Pons (tissue), 1 donor: ENCODE measurements at places on chromosomes 12 and 14.

DNA sequence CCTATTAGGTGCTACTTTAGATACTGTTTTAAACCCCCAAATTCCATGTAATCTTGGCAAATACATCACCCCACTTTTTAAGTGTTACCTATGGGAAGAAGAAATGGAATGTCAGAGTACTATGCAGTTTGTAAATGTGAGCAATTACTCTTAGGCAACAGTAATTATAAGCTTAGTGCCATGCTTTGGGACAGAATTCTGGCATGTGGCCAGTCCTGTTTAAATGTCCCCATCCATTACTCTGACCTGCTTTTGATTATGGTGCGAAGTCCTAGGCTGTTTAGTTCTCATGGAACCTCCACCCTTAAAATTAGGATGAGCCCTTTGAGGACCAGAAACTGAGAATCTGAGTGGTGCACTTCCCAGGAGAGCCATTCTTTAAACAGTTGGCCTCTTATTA is 321.4 kb upstream of the RGS6 start:
- DNase-seq: no peak

DNA sequence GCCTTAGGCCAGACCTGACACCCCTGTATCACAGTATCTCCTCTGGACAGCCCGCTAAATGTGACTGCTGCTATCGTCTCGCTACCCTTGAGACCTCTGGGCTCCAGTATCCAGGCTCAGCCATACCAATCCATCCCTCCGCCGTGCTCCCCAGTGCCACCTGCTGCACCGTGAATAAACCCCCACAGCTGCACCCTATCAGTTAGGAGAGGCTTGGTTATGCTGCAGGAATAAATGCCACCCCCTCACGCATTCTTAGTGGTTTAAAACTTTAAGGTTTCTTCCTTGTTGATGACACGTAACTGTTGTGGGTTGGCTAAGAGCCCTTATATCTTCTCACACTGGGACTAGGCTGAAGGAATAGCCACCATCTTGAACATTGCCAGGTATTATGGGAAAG is 12.1 kb downstream of the CCDC63 start:
- DNase-seq: no peak

GRCh38 chr12:124510301-124510970 is 57.0 kb downstream of the NCOR2 start:
- peak; percentile 78 for DNase-seq

DNA sequence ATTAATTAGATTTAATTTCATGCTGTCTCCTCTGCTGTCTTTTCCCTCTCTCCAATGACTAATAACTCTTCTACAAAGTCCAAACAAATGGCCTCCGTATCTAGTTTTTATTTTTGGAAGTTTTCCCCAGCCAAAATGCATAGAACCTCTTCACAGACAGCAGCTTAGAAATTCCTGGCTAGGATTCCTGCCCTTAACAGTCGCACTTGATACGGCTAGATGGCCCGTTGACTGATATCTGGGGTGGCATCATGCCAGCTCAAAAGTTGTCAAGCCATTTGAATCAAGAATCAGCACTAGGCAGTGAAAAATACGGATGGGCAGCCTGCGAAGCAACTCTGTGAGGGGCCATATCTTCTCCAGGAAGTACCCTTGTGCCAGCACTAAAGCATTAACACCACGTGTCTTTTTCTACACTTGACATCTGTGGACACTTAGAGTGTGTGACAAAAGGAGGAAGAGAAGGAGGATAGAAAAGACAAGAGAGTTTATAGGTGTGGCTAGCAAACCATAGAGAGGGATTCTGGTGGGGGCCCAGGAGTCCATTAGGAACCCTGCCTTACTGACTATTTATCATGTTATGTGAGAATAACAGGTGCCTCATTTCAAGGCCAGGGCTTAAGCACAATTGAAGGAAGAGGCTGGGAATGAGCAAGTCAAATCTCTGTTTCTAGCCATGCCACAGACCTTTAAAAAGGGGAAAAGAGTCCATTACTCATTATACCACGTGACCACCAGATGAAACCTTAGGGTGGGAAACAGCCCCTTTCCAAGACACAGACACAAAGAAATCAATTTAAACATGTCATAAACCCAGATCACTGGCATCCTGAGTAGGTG is 39.2 kb upstream of the KRR1 start:
- DNase-seq: no peak

- DNase-seq: no peak
These were observed 7.1 kb downstream of the ETV6 start for GRCh38 chr12:11656550-11656949.

- no peak for DNase-seq
These were observed 352.3 kb downstream of the EGLN3 start for GRCh38 chr14:33598582-33598981.

GRCh38 chr14:30142216-30142615 is 214.6 kb upstream of the PRKD1 start:
- no peak for DNase-seq

DNA sequence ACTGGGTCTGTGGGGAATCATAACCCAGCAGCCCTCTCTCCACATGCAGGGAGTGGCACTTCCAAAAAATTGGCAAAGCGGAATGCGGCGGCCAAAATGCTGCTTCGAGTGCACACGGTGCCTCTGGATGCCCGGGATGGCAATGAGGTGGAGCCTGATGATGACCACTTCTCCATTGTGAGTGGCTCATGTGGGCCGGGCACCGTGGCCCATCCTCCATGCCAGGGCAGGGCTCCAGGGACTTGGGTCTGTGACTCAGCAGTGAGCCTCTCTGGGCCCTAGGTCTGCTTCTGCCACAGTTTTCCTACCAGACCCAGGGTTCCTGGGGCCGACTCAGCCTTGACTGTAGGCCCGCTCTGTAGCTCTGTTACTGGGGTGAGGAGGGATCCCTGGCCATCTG is 2.2 kb downstream of the NPFF start:
- DNase-seq: no peak

GRCh38 chr12:2137711-2138110 is 84.9 kb downstream of the CACNA1C start:
- DNase-seq: no peak

GRCh38 chr14:61749264-61749663 is 13.0 kb upstream of the SNAPC1 start:
- DNase-seq: no peak

DNA sequence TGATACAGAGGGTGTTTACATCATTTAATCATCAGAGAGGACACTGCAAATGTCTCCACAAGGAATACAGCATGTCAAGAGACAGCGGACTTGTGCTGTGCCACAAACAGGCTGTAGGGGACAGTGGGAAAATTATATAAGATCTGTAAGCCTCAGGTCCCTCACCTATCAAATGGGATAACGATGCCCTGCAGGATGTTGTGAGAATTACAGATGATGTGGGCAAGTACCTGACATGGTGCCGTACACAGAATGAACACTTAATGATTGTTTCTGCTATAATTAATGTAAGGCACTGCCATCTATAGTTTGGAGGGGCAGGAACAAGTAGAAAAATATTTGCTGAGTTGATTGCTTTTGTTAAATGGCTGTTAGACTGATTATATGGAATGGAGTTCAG is 81.9 kb upstream of the GTF2A1 start:
- no peak for DNase-seq

DNA sequence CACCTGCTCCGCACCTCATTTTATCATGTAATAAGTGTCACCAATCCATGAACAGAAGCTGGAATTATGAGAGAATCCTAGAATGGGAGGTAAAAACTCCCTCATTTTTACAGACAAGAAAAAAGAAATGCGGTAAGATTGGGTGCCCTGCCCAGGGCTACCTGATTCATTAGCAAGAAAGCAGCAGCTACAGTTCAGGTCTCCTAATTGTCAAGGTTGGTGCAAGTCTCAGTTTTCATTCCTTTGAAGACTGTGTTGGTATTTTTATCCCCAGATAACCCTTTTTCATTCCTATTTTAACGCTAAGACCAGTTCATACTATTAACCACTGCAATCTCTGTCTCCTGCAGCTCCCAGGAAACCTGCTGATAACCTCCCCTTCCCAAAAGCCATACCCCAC is 6.9 kb downstream of the DUSP6 start:
- DNase-seq: no peak

DNA sequence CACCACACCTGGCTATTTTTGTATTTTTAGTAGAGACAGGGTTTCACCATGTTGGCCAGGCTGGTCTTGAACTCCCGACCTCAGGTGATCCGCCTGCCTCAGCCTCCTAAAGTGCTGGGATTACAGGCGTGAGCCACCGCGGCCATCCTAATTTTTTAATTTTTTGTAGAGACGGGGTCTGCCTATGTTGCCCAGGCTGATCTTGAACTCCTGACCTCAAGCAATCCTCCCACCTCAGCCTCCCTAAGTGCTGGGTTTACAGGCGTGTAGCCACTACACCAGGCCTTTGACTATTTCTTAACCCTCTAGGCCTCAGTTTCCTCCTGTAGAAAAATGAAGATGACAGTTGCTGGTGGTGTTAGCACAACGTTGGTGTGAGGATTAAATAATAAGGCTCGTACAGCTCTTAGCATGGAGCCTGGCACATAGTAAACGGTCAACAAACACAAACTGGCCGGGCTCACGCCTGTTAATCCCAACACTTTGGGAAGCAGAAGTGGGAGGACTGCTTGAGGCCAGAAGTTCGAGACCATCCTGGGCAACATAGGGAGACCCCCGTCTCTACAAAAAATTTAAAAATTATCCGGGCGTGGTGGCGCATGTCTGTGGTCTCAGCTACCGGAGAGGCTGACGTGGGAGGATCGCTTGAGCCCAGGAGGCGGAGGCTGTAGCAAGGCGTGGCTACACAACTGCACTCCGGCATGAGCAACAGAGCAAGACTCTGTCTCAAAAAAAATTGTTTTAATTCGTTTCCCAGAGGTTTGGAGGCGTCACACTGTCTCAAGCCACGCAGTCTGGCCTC is 979 bp downstream of the DDX54 start:
- no peak for DNase-seq

- DNase-seq: no peak
These were observed 1228.2 kb upstream of the TMEM132C start for GRCh38 chr12:127038761-127039160.

- no peak for DNase-seq
These were observed 32.3 kb downstream of the FRS2 start for GRCh38 chr12:69502345-69503081.

DNA sequence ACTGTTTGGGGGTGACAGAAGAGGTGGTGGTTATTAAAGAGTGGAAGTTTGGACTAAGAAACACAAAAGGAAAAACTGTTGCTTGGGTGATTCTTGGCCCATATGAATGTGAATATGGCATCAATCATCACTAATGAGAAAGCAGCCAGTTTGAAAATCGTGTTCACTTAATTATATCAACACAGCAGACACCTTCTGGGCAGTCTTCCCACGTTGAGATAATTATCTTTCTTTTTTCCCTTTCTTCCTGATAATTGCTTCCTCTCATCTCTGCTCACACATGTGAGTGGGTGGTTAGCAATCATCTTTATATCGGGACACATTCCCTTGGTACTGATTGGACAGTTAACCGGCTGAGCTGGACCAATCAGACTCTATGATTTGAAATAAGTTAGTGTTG is 539.7 kb downstream of the AACS start:
- no peak for DNase-seq

DNA sequence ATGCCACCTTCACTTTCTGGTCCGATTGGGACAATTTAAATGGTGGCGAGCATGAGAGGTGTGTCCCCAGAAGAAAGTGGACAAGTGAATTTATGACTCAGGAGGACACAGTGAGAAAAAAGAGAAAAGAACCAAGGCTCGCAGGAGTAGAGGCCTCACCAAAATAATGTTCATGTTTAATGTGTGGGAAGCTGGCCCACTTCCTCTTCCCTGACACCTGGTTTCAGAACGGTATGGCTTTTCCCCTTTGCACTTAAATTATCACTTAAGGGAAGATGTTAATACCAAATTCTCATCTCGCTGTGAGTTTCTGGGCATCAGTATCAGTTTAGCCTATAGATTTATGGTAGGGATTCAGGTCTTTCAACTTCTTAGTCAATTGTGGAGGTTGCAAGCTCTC is 226.4 kb downstream of the GLT1D1 start:
- no peak for DNase-seq

DNA sequence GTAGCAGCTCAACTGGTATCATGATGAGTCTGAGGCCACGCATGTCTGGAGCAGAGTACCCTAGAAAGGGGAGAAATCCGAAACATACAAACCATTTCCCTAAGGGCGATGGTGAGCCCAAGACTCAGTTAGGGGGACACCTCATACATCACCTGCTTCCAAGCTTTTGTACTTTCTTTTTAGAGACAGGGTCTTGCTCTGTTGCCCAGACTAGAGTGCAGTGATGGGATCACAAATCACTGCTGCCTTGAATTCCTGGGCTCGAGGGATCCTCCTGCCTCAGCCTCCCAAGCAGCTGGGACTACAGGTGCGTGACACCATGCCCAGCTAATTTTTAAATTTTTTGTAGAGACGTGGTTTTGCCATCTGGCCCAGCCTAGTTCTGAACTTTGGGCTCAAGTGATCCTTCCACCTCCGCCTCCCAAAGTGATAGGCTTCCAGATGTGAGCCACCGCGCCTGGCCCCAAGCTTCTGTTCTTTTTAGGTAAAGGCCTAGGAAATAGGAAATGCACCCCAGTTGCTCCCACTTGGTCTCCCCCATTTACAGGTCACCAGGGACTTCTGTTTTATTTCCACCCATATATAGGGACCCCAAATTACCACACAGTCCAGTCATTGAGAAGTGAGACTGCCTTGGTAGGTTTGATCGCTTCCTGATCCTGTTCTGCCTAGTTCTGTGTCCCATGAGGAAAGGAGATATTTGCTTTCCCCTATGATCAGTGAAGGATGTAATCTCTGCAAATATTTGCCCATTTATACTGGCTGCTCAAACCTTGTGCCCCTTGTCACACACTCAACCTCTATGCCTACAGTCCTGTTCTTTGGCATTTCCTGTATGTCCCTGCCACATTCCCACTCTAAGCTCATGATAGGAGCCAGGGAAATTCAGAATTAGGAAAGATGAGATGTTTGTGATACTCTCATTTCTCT is at the start of gene APOF:
Gene APOF (minus strand): TSS at position 728 of the 930 bp plus-strand sequence. CDS start 112 bp downstream, at position 616.
- no peak for DNase-seq

GRCh38 chr12:20656600-20656999 is 38.5 kb upstream of the SLCO1C1 start:
- DNase-seq: no peak

DNA sequence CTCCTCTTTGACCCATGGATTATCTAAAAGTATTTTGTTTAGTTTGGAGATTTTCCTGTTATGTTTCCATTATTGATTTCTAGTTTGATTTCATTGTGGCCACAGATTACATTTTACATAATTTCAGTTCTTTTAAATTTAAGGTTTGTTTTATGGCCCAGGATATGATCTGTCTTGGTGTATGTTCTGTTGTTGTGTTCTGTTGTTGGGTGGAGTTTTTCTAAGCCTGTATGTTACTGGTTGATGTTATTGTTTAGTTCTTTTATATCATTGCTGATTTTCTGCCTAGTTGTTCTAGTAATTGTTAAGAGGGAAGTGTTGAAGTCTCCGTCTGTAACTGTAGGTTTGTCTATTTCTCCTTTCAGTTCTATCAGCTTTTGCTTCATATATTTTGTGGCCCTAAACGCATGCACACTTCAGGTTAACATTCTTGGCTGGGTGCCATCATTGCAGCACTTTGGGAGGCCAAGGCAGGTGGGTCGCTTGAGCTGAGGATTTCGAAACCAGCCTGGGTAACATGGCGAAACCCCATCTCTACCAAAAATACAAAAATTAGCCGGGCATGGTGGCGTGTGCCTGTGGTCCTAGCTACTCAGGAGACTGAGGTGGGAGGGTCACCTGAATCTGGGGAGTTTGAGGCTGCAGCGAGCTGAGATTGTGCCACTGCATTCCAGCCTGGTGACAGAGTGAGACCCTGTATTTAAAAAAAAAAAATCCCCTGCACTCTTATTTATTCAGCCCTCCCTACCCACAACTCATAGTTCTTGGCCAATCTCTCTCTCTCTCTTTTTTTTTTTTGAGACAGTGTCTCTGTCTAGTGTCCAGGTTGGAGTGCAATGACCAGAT is 28.1 kb upstream of the CFL2 start:
- DNase-seq: no peak

GRCh38 chr12:109287811-109288469 is 21.1 kb downstream of the FOXN4 start:
- DNase-seq: no peak
